Stimulated activated CD4-positive, alpha-beta T cell treated with anti-CD3 and anti-CD28 coated beads, TNF-alpha, amount 100 ng/mL, for 4 hours (primary cell): ENCODE measurements at places on chromosomes 13 and 19.

DNA sequence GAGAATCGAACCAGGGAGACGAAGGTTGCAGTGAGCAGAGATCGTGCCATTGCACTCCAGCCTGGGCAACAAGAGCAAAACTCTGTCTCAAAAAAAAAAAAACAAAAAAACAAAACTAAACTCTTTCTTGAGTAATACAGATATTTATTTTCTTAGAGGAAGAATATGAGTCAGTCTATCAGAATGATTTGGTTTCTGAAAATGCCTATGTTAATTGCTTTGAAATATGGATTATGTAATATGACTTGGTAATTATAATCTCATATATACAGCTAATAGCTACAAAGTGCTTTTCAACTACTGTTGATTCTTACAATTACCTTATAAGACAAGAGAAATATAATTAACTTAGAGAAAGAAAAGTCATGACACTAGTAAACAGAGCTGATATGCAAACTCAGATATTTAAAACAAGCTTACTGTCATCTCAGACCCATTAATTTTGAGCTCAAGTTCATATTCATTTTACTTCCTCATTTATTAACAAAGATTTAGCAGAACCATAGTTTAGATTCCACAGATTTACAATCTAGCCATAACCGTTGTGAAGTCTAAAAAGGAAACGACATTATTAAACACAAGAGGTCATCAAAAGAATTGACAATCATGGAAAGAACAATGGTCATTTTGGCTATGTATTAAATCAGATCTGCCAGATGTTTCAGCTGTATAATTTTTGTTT lies 88.0 kb downstream of the TBC1D4 start:
- DNase-seq = no peak

DNA sequence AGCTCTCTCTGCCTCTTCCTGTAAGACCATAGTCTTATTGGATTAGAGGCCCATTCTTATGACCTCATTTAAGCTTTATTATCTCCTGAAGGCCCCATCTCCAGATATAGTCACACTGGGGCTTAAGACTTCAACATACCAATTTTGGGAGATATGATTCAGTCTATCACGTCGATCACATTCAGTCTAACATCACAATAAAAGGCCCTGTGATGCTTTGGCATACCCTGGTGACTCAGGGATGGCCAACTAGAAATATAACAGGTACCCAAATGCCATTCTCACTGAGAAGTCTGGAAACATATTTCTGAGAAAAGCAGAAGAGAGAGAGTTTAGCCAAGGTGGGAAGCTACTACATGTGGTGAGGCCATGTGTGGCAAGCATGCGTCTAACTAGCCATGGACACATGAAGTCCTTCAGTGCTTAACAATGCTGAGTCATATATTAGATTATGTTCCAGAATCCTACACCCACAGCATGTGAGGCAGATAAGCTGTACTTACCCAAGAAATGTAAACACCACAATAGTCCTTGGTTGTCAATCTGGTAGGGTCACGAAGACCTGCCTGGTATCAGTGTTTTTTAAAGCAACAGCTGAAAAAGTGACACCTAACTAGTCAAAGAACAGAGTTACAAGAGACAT lies 485.1 kb downstream of the FOXO1 start:
- no peak for DNase-seq

DNA sequence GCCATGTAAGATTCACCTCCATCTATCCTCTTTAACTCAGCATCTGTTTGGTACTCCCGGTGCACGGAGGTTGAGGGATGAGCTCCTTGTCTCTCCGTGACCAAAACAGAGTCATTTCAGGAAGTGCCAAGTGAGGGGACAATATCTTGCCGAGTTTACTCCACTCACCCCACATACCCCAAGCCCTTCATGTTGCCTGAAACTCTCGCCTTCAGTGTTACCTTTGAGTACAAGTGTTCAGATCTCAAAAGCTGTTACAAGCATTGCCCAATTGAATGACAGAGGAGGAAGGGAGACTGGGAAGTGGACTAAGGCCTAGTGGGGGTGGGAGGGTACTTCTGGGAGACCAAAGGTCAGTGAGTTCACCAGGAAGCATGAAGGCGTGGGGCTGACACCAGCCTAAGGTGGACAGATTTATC lies 6.0 kb upstream of the SIGLEC12 start:
- DNase-seq = no peak

- no peak for DNase-seq
Measured at GRCh38 chr13:97569841-97570240, 135.9 kb downstream of the RAP2A start.

DNA sequence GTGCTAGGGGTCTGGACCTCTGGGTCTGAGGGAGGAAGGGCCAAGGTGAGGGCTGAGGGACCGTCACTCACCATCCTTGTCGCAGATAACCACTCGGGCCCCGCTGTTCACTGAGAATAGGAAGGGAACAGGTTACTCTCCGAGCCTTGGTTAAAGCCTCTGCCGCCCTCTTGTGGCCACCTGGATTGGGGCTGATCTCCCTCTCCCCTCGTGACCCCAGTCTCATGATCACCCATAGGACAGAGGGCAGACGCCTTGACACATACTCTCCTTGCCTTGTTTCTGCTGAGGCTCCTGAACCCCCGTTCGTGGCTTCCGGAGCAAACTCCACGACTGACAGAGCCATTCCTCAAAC lies 580 bp downstream of the HSD17B14 start:
- peak; percentile 89 for DNase-seq

DNA sequence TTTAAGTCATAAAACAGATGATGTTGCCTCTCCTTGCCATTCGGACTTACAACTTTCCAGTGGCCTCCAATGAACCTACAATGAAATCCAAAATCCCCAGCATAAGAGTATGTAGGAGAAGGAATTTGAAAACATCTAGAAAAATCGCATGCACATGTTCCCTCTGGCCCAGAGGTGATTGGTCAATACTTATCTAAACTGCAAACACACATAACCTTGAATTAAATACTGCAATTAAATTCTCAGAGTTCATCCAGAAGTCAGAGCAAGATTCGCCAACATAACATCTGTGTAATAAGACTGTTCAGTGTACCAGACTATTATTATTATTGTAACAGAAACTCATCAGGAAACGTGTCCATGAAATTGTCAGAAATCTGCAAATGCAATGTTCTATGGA lies 82.2 kb upstream of the USP29 start:
- no peak for DNase-seq

- no peak for DNase-seq
Measured at GRCh38 chr19:7746903-7747884, at the start of gene CD209. Gene CD209 (minus strand): TSS chr19:7747534. CDS start chr19:7747511, 23 bp downstream.

DNA sequence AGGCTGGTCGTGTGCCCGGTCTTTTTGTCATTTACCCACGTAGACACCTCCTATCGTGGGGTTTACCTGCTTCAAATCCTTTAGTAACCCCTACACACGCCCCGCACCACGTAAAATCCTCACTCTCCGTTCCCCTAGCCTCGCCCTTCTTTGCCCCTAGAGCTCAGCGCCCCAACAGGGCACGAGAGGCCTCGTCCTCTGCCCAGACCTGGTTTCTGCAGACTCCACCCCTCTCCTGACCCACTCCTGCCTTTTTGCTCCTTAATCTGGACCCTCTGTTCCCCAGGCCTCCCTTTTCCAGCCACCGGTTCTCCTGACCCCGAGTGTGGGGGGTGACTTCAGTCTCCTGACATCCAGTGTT lies 412 bp downstream of the ZNF528 start:
- no peak for DNase-seq

GRCh38 chr19:49976496-49976895 lies 15.5 kb upstream of the SIGLEC11 start:
- no peak for DNase-seq

GRCh38 chr13:40205771-40206240 lies 460.6 kb downstream of the FOXO1 start:
- no peak for DNase-seq

- no peak for DNase-seq
Measured at GRCh38 chr19:38862321-38863059, 12.7 kb upstream of the HNRNPL start.

DNA sequence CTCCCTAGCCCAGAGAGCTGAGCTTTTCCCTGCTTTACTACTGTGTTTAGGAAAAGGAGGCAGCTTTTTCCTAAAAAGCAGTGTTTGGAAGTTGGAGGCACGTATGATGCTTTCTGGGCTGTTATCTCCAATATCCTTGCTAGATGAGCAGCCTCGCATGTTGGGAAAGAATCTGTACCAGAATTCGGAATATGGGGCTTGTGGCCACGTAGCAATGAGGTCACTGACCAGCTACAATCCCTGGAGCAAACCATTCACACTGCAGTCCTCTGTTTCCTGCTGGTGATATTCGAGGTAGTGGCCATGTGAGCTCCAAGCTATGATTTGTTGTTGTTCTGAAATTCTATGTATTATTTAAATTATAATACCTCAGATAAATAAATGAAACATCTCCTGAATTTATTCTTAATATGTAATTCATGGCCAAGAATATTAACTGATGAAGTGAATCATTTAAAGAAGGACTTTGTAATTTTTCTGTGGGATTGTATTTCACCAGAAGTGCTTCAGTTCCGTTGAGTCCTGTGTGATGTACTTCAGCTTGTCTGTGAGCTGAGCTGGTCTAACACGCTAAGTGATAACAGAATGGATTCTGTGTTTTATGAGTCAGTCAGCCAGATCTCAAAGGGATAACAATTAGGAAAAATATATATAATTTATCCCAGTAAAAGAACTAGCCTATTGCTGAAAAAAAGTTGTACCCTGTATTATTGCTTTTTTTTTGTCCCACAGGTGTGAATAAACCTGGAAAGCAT lies 319.5 kb downstream of the SHISA2 start:
- no peak for DNase-seq

DNA sequence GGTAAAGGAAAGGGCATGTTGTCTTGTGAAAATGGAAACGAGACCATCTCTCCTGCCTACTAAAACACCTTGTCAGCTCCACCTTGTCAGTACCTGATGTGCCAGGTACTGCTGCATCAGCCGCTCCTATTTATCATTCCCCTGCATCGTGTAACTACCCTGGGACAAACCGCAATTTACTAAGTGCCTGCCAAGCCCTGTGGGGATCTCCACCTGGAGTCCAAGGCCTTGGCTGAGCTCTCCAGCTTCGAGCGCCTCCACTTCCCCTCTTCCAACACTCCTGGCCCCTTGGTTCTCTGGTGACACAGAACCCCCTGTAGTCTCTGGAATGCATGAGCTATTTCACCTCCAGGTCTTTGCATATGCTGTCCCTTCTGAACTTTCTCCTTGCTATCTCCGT lies 25.9 kb upstream of the CCNP start:
- no peak for DNase-seq

GRCh38 chr13:45674908-45675307 lies 27.2 kb upstream of the CBY2 start:
- no peak for DNase-seq
